Thyroid gland (tissue), 4 donors: ENCODE measurements at places on chromosomes 3 and 15.

DNA sequence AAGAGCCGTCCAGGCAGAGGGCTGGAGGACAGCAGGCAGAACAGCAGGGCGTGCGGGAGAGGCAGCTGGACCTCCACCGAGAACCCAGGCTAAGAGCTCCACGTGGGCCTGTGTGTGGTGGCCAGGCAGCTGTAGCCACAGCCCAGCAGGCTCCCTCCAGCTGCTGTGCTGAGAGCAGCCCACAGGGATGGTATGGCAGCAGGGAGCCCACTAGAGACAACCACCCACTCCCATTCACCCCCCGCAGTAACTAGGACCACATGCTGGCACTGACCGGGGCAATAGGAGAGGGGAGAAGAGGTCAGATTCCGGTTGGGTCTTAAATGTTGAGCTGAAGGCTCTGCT, 25.6 kb upstream of the MUSTN1 start:
- no peak for DNase-seq

DNA sequence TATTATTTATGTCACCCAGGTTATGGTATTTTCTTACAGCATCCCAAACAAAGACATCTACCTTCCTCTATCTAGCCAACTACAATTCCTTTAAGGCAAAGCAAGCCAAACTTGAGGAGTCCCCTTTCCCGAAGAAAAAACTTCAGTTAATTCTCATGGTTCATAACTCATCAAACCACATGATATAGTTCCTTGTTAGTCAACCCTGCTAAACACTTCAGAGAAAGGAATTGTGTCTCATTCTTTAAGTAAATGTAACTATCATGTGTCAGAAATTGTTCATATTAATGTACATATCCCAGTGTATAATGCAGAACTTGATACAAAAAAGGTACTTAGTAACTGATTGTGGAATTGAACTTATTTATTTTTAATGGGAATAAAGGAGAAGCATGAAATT, 44.4 kb downstream of the ST3GAL6 start:
- no peak for DNase-seq

- no peak for DNase-seq
Observed at GRCh38 chr3:186759231-186759930, 24.0 kb upstream of the EIF4A2 start.

- no peak for DNase-seq
Observed at GRCh38 chr3:18264361-18264760, 160.8 kb downstream of the SATB1 start.

GRCh38 chr3:146865175-146865755, 260.1 kb upstream of the PLSCR5 start:
- DNase-seq: no peak

DNA sequence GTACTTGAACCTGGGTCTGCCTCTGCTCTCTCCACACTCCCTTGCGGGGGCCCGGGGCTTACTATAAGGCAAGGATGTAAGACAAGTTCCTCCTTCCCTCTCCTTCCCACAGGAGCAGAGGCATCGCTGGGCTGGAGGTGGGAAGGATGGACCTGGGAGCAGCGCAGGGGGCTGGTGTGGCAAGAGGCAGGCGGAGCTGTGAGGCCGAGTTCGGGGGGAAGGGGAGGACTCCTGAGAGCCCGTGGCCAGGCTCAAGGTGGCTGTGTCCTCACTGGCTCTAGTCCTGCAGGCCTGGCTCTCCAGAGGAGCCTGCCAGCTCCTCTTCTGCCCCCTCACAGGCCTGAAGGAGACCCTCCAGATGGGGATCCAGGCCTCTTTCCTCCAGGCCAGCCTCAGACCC, 1.0 kb upstream of the NR2E3 start:
- no peak for DNase-seq

GRCh38 chr3:110126065-110126464, 788.7 kb upstream of the DPPA4 start:
- no peak for DNase-seq

DNA sequence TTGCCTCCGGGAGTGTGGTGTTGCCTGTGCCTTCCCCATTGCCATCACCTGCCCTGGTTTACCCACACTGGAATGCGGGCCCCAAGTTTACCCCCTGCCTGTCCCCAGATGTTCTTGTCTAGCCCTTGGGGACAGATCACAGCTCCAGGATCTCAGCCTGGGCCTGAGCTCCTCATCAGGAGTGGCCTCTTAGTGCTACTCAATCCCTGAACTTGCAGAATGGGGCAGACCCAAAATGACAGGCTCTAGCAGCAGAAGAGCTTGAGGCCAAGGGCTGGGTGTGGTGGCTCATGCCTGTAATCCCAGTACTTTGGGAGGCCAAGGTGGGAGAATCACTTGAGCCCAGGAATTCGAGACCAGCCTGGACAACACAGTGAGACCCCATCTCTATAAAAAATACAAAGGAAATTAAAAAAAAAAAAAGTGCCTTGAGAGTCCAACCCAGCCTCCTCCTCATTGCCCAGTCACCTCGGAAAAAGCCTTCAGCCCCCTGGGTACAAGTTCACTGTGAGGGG, 3.8 kb downstream of the CHAC1 start:
- DNase-seq: no peak
